Stimulated activated CD4-positive, alpha-beta T cell treated with anti-CD3 and anti-CD28 coated beads, Interleukin-4, amount 100 ng/mL, for 48 hours (primary cell): ENCODE measurements at places on chromosomes 16 and 17.
A peak's percentile ranks its signal among the peaks of the same experiment; 100 is the strongest.

- DNase-seq, result no peak
Observed at GRCh38 chr16:62711797-62712196, 675.6 kb upstream of the CDH8 start.

GRCh38 chr16:3968551-3968950 is 88.0 kb upstream of the CREBBP start:
- DNase-seq, result no peak

- DNase-seq, result no peak
Observed at GRCh38 chr16:86930001-86930400, 351.7 kb downstream of the FOXL1 start.

- no peak for DNase-seq
Observed at GRCh38 chr16:78298986-78299385, 199.5 kb downstream of the WWOX start.

GRCh38 chr16:54487933-54488332 is 201.3 kb upstream of the IRX3 start:
- no peak for DNase-seq

DNA sequence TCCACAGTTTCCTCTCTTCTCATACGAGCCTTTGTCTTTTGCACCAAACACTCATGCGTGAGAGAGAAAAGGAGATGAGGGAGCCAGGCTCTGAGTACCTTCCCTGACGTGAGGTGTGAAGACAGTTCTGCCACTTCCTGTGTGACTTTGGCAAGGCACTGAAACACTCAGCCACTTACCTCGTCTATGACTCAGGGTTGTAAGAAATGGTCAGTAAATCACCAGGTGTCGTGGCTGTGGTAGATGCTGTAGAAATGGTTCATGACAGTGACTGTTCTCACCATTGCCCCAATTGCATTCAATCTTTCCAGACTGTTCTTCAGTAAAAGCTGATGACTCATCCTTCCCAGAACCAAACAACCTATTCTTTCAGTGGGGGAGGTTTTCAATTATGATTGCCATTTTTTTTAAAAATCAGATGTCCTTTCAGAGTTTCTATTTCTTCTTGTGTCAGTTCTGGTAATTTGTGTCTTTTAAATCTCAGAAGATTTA is 49.2 kb upstream of the CBFA2T3 start:
- peak; percentile 22 for DNase-seq

DNA sequence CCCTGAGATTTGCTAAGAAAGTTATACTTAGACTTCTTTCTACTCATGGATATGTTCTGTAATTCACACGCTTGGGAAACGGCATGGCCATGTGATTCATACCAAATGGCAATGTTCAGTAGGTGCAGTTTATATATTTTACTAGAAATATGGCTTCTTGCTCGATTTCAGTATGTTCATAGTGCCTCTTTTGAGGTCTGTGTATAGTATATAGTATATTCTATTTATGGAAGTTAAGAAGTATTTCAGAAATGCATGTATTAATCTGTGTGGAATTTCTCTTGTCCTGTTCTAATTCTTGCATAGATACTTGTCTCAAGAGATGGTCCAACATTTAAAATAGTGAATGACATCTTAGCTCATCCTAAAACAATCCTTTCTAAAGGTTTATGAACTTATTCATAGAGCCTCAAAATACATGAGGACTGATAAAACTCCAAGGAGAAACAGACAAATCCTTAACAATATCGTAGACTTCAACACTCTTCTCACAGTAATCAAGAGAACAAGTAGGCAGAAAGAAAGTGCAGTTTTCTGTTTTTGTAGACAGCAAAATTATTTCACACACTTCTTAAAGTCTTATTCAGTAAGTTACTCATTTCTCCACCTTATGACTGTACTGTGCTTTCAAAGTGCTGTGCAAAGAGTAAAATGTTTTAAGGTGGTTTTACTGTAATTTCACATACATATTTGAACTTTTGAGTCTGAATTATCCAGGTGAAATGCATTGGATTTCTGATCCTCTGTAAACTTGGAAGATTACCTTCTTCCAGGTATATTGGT is 11.1 kb downstream of the BPTF start:
- DNase-seq, result no peak

DNA sequence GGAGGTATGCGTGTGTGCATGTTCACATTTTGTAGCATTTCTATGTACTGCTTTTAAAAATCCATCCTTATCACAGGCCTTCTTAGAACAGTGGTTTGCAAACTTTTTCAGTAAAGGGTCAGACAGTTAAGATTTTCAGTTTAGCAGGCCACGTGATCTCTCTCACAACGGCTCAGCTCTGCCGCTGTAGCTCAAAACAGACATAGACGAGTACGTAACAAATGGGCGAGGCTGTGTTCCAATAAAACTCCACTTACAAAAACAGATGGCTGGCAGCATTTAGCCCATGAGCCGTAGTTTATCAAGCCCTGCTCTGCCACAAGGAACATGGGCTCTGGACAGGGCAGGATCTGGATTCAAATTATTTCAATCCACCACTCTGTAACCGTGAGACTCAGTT is 141.8 kb downstream of the XYLT1 start:
- no peak for DNase-seq

DNA sequence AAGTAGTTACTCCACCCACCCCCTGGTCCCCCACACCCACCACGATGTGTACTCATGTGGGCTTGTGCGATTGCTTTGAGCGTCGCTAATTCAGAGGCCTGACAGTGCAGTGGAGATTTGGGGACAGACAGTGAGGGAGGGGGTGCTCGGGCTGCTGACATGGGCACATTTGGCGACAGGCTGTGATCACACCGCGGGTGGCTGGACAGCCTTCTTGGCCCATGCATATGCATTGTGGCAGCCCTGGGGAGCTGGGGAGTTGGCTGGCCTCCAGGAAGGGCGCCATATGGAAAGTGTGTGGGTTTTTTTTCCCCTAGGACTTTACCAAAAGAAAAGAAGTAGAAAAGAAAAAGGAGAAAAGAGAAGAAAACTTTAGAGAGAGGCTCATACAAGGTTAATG is 275.5 kb upstream of the N4BP1 start:
- no peak for DNase-seq

DNA sequence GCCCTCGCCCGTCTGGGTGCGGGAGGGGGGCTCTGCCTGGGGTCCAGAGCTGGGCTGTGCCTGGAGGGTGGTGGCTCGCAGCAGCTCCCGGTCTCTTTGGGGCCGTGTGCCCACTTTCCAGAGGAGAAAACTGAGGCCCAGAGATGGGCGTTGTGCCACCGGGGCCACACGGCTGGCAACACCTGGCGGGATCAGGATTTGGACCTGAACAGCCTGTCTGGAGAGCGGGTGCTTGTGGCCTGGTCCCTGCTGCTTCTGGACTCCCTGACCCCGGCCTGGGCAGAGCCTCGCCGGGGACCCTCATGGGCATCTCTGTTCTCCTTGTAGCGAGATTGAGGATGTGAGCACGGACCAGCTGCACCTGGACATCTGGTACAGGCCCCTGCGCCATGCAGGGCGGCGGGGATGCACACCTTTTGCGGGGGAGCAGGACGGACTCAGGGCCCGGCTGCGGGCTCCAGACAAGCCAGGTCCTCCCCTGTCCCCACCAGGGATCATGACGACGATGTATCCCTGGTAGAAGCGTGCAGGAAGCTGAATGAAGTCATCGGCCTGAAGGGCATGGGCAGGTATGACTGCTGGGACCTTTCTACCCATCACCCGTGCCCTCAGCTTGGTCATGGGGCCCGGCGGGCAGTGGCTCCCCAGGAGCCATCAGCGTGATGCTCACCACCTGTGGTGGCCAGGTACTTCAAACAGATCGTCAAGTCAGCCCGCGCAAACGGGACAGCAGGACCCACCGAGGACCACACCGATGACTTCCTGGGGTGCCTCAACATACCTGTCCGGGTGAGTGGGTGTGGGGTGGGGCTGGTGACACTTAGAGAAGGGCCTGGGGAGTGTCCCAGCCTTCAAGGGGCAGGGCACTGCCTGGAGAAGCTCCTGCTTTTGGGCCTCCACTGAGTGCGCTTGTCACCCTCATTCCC is 8.3 kb downstream of the BAIAP3 start:
- DNase-seq, result no peak

DNA sequence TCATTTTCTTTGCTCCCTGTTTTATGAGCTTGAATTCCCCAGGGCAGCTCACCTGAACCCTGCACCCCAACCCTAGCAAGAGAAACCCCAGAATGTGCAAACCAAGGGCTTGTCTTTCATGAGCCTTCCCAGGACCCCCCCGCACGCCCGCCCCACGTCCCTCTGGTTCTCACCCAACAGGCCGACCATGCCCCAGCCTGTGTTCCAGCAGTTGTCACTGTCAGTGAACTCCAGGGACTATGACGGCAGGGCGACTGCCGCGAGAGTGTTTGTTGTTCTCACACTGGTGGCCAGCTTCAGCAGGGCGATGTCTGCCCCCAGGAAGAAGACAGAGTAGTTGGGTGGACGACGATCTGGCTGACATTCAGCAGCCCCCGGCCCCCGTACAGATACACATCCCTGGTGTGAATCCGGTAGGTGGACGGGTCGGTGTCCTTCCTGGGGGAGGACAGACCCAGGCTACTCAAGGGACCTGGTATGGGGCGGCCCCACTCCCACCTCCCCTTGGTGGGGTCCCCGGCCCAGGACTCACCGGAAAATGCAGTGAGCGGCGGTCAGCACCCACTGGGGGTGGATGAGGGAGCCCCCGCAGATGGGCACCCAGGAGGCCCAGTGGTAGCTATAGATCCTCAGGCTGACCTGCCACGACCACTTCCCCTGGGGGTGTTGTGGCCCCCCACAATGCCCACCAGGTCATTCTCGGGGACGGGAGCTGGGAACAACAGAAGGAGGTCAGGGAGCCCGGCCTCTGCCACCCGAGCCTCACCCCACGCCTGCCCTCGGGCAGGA is 20.1 kb downstream of the TPSD1 start:
- no peak for DNase-seq

DNA sequence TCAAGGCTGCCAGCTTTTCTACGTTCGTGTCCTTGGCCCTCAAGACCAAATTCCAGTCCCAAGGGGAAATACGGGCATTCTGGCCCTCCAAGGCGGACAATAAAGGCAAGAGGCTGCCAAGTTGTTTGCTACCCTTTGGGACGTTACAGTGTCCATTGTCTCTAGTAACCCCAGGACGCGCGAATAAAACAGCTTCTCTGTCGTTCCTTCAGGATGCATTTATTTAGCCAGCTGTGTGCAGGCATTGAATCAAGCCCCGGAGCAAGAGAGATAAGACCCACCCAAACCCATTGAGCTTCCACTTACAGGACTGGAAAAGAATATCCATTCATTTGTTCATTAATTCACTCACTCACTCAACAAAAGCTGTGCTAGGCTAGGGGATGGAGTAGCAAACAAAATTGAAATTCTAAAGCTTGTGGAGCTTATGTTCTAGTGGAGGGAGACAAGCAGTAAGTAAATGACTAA is 656 bp downstream of the MRPL58 start:
- DNase-seq, result no peak

DNA sequence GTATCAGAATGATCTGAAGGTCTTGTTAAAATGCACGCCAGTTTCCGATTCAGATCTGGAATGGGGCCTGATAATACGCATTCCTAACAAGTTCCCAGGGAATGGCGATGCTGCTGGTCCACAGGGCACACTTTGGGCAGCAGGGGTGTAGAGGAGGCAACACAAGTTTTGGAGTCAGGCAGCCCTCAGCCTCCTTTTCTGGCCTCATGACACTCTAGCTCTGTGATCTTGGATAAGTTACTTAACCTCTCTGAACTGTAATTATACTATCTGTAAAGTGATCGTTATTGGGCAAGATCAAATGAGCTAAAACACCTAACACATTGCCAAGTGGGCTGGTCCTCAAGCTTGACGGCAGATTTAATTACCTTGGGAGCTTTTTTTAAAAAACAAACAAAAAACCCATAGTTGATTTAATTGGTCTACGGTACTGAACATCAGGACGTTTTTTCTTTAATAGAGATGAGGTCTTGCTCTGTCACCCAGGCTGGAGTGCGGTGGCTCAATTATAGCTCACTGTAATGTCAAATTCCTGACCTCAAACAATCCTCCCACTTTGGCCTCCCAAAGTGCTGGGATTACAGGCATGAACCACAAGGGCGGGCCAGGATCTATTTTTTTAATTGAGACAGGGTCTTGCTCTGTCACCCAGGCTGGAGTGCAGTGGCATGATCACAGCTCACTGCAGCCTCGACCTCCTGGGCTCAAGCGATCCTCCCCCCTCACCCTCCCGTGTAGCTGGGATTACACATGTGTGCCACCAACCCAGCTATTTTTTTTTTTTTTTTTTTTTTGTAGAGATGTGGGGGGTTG is 10.0 kb upstream of the MRPS23 start:
- DNase-seq, result no peak

- DNase-seq, result no peak
Observed at GRCh38 chr16:22734368-22734767, 79.6 kb upstream of the HS3ST2 start.

GRCh38 chr16:4309833-4310266 is 6.0 kb upstream of the GLIS2 start:
- no peak for DNase-seq

DNA sequence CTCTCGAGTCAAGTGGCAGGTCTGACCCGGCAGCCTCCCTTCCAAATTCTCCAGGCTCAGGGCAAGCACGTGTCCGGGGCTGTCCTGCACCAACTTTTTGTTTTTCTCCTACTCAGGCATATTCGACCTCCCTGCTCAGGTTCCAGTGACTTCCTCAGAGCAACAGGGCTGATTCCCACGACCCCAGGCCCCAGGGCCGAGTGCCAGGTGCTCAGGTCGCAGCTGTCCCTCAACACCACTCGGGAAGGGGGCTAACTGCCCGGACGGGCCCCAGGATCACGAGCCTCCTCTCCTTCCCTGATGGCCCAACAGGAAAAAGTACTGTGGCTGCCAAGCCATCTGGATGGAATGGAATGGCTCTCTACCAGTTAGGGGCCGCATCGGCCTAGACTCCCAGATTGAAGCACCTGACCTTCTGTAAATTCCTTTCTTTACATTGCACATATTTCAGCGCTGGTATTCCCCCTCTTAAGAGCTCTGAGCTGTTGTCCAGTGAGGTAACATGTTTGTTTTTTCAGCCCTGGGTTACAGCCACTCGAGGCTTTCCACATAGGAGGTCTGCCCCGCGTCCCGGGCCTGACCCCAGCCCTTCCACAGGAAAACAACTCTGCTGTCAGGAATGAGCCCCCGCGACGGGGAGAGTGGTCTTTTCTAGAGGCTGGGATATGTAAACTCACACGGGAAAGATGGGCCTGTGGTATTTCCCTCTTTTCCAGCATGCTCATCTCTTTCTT is 25.0 kb downstream of the NXN start:
- DNase-seq, result no peak

DNA sequence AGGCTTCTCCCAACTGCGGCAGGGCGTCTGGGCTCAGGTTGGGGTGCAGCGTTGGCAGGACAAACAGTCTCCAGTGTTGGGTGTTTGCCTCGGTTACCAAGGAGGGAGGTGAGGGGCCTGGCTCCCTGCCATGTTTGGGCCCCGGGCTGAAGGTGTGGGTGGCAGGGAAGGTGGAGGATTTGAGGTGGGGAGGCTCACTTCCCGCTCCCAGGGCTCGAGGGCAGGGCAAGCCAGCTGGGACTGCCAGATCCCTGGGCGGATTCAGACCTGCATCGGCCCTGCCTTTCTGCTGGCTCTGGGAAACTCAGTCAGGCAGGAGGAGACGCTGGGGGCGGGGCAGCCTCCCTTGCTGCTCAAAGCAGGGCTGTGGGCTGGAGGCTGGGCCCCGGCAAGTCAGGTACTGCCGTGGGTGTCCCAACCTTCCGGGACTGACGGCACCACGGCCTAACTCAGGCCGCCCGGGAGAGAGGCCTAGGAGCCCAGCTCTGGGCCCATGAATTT is 31.3 kb upstream of the KRT17 start:
- DNase-seq, result no peak
